ENCODE measurements at places on chromosomes 7 and 10.

- DNase-seq, result no peak
Measured at GRCh38 chr7:49091519-49091918, 167.2 kb downstream of the CDC14C start.

DNA sequence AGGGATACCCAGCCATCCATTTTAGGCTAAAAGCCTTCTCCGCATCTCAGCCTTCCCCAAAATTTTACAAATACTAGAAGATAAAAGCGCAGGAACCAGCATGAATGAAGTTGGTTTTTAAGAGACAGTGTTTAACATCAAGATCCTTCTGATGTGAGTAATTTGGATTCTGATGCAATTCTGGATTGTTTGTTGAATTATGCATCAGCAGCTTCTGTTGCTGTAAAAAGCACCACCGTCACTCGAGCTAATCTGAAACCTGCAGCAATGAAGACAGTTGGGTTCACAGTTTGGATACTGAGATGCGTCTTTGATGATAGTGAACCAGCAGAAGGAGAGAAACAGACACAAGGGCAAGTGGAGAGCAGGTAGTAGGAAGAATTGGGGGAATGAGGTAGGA lies 179.2 kb downstream of the PLXNA4 start:
- DNase-seq, result no peak

DNA sequence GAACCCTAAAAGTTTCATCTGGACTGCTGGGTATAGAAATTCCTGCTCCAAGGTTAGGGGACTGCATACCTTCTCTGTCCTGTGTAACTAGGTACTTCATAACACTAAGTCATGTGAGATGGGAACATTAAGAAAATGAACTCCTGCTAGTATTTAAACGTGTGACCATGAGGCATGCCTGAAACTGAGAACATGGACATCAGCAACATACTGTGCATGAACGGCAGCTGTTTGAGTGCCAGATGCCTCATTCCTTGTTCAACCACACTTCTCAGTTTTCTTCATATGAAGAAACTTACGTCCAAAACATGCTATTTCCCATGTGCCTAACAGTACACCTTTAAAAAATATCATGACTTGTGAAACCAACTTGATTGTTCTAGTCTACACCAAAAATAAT lies 88.5 kb downstream of the CREM start:
- DNase-seq, result no peak

GRCh38 chr10:62818426-62819011 lies 2.4 kb upstream of the EGR2 start:
- DNase-seq, result no peak

- DNase-seq, result no peak
Measured at GRCh38 chr10:86389441-86390193, 23.0 kb upstream of the GRID1 start.

- no peak for DNase-seq
Measured at GRCh38 chr10:113978802-113979201, 64.9 kb upstream of the ADRB1 start.

- DNase-seq, result no peak
Measured at GRCh38 chr10:75062506-75063299, 48.8 kb upstream of the SAMD8 start.

- DNase-seq, result no peak
Measured at GRCh38 chr10:91352760-91353159, 57.4 kb upstream of the HECTD2 start.

DNA sequence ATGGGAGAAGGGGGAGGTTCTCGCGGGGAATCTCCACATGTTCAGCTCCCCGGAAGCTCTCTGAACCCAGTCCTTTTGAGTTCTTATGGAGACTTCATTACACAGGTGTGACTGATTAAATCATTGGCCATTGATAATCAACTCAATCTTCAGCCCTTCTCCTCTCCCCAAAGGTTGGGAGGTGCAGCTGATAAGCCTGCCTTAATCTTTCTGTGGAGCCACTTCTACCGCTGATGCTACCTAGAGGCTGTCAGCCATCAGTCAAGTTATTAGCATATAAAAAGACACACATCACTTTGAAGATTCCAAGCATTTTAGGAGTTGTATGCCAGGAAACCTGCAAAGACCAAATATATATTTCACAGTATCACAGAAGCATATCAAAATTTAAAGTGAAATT lies 91.7 kb downstream of the MARCHF5 start:
- no peak for DNase-seq

- no peak for DNase-seq
Measured at GRCh38 chr7:140669352-140669751, 3.4 kb upstream of the ADCK2 start.

DNA sequence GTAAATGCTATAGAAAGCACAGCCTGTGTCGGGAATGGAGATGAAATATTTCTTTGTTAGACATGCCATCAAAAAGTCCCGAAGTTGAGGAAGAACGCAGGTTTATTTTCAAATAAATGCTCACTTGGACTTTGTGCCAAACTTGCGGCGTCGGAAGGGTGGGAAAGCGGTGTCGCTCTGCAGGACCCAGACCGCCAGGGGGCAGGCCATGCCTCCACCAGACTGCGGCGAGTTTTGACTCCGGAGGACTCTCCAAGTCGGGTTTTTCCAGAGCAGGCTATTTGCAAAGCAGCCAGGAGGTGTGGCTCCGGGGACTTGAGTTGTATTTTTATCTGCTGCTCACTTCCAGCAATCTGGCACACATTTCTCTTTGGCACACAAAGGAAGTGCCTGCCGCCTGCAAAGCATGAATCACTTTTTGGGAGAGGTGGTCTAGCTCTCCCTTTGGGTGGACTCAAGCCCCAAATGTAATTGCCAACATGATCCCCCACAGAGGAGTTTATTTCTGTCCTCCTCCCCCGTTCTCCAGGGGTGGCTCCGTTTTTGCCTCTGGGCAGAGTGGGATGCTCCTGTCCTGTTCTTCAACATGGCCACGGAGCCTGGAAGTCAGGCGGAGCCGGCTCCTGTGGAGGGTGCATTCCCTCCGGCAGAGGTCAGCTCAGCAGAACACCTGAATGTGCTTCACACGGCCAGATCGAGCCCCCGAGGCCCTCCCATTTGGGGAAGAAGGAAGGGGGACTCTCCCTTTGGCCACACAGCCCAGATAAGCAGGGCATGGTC lies 82.3 kb upstream of the GPR26 start:
- DNase-seq, result no peak

GRCh38 chr10:132765435-132765834 lies 20.5 kb downstream of the NKX6-2 start:
- DNase-seq, result no peak

DNA sequence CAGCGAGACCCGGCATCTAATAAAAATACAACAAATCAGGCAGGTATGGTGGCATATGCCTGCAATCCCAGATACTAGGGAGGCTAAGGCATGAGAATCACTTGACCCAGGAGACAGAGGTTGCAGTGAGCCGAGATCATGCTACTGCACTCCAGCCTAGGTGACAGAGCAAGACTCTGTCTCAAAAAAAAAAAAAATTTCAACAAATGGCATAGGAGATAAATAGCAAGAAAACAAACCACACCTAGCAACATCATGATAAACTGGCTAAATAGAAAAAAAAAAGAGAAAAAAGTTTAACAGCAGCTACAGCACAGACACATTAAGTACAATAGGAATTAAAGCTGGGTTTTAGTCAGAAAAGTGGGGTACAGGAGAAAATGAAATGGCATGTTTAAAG lies 1034.6 kb upstream of the LRRN3 start:
- no peak for DNase-seq

DNA sequence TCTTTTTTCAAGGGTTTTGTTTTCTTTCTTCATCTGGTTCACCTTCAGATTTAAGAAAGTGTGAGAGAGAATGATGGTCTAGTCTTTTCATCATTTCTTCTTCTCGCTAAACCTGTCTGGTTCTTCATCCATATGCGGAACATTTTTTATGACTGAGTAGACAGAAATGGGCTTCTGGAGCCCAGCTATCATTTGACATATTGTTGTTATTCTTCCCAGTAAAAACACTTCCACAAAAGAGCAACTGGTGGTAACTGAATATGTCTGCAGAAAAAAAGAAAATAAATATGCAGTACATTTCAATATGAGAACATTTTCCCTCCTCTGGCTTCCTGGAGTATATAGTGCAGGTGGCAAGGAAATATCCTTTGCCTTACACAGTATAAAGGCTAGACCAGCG lies 209.5 kb downstream of the JCAD start:
- DNase-seq, result no peak

- no peak for DNase-seq
Measured at GRCh38 chr10:15168291-15168785, at the start of gene NMT2. Gene NMT2 (minus strand): TSS chr10:15168693. CDS start chr10:15168612, 81 bp downstream.

DNA sequence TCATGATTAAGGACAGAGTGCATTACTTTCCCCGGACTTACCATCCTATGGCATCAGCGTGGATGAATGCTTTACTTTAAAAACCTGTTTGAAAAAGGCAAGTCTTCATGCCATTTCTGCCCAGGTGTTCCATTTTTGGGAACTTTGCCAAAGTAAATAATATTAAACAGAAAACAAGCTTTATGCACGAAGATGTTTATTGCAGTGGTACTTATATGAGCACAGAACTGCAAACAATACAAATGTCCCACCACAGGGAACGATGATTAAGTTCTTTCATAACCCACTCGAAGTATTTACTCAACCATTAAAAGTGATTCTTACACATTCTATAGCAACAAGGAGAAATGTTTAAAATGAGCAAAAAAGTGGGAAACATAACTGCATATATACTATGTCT lies 109.7 kb upstream of the GDF10 start:
- DNase-seq, result no peak

GRCh38 chr10:49278497-49278981 lies 20.4 kb upstream of the C10orf71 start:
- no peak for DNase-seq

DNA sequence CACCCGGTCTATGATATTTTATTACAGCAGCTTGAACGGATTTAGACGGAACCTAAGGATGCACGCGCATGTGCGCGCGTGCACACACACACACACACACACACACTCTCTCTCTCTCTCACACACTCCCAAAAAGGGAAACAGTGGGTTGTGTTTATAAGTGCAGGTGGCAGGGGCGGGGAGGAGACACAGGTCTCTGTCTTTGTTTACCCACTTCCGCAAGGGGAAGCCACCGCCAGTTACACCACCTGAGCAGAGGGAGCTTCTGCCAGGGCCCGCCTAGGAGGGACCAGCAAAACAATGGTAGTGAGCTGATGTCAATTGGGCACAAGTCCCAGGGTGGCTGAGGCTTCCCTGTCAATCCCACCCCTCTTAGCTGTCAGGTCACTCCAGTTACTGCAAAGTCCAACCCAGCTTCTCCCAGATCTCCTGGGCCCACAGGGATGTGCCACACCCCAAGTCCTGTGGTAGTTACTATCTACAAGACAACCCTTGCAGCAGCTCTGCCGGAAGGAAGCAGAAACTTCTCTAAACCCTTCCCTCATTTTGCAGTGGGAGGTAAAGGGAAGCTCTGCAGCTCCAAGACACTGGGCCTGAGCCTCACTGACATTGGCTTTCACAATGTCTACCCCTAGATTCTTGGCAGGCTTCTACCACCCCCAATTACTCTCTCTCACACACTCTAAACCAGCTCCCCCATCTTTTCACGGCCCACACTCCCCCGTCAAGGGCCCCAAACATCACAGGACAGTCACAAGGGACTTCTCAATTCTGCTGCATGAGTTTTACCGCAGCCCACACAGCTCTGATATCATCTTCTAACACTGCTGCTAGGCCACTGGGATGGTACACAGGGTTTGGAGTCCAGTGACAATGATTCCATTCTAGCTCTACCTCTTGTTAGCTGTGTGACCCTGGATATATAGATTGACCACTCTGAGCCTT lies 17.6 kb downstream of the ANXA11 start:
- DNase-seq, result no peak

DNA sequence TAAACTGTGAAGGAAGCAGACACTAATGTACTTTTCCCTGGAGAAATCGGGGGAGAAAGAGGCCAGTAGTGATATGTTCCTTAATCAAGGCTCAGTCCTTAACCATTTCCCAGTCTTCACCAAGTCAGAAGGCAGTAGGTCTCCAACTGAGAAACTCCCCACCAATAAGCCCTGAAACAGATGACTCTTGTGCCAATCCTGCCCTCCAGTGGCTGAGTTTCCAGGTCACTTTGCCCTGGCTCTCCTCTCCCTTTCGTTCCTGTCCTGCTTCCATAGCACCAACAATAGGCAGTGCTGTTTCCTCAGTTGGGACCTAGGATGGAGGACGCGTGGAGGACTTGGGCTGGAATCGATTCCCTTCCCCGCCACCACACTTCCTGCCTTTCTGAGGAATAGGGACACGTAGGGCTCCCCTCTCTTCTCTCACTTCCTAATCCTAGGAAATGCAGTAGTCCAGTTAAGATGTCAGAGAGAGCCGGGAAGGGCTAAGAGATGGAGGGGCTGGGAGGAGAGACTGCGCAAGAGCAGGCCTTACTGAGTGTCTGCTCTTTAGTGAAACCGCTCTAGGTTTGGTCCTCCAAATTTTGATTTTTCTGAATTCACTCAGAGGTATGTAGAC lies 23.4 kb downstream of the ATOH7 start:
- no peak for DNase-seq

- no peak for DNase-seq
Measured at GRCh38 chr7:74354009-74354408, 64.8 kb downstream of the CLIP2 start.

DNA sequence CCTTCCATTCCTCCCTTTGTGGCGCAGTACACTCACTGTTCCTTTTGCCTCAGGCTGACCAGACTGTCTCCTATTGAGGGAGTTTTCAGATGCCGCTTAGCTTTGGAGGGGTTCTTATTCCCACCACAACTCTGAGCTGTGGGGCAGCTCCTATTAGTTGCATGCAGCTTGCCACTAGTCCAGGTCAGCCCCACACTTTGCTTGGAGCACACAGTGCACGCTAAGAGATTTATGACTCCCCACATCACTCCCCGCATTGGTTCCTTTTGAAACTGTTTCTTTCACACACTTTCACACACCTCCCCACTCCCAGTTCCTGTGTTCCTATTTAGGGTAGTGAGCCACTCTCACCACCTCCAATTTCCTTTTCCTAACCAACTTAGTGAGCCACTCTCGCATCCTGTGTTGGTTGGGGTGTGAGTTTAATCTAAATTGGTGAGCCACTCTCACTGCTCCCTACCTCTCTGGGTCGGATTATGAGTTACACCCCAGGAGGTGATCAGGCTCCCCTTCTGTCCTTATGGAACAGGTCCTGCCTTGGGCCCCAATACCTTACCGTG lies 10.4 kb upstream of the ZNF485 start:
- DNase-seq, result no peak

DNA sequence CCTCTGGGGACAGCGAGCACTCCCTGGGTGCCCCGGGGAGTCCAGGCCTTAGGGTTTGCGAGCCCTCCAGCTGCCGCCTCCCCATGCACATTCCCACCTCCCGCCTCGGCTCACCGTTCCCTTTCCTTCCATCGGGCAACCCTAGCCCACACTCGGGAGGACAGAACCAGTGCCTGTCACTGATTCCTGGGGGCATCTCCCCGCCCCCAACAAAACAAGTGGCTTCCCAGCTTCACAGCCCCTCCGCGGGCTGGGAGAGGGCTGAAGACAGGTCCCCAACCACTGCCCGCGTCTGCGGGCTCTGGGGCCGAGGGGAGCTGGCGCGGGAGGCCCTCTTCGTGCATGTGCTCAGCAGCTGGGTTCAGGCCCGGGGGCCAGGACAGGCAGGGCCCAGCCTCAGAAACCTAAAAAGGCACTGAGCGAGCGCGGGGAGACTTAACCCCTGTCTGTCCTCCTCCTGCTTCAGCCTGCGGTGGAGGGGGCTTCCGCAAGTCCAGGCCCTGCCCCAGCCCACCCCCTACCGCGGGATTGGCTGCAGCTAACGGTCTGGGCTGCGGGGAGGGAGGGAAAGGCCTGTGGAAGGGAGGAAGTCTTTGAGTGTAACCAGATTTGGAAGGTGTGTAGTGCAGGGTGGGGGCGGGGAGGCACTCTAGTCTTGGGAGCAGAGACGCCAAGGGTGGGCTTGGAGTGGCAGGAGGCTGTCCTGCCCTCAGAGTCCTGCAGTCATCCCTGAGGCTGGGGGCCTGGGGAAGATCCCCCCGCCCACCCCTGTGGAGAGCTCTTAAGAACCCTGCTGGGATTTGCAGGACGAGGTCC lies 1.2 kb downstream of the FLNC start:
- no peak for DNase-seq

Data from stimulated activated CD4-positive, alpha-beta T cell treated with anti-CD3 and anti-CD28 coated beads, TNF-alpha, amount 100 ng/mL, for 1 hour (primary cell).